ENCODE measurements at places on chromosomes 2 and 18.

- no peak for DNase-seq
Measured at GRCh38 chr2:43191947-43192516, 34.4 kb downstream of the ZFP36L2 start.

GRCh38 chr2:218081063-218081462, 12.0 kb downstream of the RUFY4 start:
- DNase-seq = no peak

DNA sequence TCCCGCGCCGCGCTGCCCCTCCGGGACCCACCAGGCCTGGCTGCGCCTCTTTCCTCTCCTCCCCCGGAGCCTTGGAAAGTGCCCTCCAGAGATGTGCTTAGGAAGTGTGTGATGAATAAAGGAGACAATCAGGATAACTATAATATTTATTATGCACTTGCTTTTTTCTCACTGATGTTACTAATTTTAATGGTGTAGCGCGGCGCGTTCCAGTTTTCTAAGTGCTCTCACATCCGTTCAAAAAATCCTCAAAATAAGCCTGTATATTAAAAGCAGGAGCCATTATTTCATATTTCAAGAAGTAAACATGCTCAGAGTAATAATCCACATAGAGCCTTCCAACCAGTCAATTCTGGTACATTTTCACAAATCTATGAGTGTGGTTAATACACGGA, 941 bp upstream of the MPPE1 start:
- no peak for DNase-seq

DNA sequence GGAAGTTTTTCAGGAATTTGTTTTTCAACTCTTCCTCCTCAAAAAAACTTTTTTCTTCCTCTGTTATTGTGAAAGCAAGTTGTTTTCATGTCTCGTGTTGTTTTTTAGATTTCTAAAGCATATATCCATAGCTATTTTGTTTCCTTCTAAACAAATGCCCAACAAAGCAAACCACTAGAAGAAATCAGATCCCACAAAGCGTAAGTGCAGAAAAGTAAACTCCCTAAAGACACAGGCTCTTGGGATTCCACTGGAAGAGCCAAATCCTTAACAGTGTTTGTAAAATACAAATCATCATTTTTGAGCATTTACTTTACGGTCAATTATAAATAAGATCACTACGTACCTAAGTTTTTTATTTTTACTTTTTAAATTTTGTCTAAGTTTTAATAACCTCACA, 21.7 kb upstream of the RIF1 start:
- DNase-seq = no peak

- no peak for DNase-seq
Measured at GRCh38 chr2:31992025-31992579, 18.7 kb downstream of the MEMO1 start.
